ENCODE measurements at places on chromosomes 16 and 17. TPM values are rescaled to one million over a fixed set of nuclear protein-coding genes. Genes with fewer than 3 reads are reported as not detected.

DNA sequence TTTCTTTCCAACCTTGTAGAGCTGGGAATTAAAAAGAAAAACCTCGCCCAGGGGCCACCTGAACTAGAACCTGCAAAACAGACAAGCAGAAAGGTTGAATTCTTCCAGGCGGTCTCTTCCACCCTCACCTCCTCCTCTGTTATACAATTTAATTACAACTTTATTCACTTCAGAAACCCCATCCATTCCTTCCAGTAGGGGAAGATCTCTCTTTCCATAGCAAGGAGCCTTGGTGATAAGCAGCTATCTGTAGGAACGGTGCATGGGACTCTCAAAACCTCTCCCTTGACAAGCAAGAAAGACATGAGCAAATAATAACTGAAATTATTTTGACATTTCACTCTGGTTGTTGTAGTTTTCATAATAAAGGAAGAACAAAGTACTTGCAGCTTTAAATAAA is 176.0 kb downstream of the RBFOX1 start:
- no peak for DNase-seq

- DNase-seq = no peak
Measured at GRCh38 chr16:14364386-14365199, 265.5 kb downstream of the PARN start.

GRCh38 chr16:85988306-85988705 is 89.3 kb downstream of the IRF8 start:
- DNase-seq = peak; percentile 17

- no peak for DNase-seq
Measured at GRCh38 chr17:38746849-38747462, 1.2 kb downstream of the PCGF2 start.

DNA sequence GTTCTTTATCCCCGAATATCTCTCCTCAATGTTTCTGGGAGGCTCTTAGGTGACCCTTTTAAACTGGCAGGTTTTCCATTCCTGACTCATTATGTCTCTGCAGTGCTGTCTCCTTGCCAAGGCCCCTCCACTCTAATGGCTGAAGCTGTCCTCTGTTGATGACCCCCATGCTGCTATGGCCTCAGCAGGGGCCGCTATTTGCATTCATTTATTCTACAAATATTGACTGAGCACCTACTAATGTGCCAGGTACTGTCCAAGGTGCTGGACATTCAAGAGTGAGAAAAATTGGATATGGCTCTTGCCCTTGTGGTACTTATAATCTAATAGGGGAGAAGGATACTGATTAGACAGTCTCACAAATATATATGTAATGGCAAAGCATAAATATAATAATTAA is 55.4 kb downstream of the GP2 start:
- DNase-seq = no peak

- peak; percentile 80 for DNase-seq
Measured at GRCh38 chr17:17681744-17682292, 560 bp downstream of the RAI1 start.

- DNase-seq = no peak
Measured at GRCh38 chr16:85605051-85605911, 7.8 kb upstream of the GSE1 start.

- DNase-seq = no peak
Measured at GRCh38 chr16:23968176-23968575, 132.4 kb downstream of the PRKCB start.

GRCh38 chr16:30078744-30079143 is 3.0 kb downstream of the PPP4C start:
- DNase-seq = no peak

GRCh38 chr16:53944025-53944424 is 240.1 kb downstream of the FTO start:
- no peak for DNase-seq

GRCh38 chr17:81035521-81036196 is 708 bp downstream of the BAIAP2 start:
- DNase-seq = no peak

DNA sequence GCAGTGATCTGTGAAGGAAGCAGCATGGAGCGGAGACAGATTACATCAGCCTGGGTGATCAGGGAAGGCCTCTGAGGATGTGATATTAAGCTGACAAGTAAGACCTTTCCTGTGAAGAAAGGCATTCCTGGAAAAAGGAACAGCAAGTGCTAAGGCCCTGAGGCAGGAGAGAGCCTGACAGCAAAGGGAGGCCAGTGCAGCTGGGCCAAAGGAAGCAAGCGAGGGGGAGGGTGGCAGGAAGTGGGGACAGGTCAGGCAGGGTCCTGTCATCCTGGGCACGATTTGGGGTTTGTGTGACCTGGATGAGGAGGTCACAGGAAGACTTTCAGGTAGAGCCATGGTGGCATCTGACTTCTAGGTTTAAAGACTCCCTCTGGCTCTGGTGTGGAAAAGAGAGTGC is 12.3 kb downstream of the CPNE2 start:
- DNase-seq = no peak

DNA sequence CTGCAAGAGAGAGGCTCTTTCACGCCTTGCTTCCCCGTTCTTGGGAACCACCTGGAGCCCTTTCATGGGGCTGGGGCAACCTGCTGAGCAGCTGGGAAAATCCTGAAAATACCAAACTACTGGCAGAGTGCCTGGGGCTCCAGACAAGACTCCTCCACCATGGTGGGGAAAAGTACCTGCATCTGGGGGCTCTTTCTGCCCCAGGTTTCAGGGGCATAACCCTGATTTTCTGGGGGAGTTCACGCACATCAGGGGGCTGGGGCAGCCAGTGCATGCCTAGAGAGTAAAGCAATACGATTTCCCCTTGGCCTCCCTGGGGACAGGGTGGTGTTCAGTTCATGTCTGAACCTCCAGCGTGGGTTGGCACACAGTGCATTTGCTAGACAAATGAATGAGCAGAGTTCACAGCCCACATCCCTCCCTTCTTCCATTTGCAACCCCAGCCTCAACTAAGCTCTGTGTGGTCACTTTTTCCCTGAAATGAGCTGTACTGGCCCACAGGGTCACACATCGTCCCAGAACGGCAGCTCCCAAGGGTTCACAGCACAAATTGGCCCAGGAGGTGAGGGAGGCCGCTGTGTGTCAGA is 5.2 kb upstream of the CDC42EP4 start:
- DNase-seq = no peak

DNA sequence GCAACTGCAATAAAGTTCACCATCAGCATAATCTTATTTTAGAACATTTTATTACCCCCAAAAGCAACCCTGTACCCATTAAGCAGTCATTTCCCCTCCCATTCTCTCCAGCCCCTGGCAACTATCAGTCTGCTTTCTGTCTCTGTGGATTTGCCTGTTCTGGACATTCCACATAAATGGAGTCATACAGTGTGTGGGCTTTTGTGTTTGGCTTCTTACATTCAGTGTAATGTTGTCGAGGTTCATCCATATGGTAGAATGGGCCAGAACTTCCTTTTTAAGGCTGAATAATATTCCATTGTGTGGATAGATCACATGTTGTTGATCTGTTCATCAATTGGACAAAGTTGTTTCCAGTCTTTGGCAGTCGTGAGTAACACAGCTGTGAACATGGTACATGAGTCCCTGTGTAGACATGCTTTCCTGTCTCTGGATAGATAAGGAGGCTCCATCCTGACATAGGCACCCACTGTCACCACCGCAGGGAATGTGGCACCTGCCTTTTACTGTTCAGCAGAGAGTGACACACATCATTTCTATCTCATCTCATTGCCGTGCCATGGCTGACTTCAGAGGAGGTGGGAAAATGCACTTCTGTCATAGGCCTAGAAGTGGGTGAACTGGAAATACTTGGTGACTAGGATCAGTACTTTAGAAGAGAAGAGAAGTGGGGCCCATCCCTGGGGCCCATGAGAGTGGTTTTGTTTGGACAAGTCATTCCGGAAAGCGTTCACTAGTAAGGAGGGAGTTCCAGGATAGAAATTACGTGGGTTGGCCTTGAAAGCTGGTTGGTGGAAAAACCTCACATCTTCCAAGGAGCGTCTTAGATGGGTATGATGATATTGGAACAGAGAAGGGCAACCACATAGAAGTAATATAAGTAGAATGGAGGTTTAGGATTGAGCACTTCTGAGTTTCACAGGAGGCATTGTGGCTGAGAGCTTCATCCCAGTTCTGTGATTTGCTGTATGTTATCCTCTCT is 25.8 kb downstream of the EPN2 start:
- DNase-seq = peak; percentile 52

DNA sequence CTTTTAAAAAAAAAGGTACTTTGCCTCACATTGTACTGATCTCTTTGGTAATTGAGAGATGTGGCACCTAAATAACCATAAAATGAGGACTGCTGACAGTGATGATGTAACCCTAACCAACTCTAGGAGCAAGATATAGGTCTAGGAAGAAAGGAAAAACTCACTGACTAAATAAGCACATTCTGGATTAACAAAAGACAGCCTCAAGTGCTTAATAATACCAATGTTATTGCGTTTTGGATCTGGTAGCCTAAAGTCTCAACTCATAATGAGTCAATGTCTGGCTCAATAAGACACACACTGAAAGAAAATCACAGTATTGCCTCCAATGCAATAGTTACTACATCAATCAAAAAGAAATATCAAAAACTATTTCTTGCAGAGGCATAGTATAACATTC is 3.0 kb downstream of the ERN1 start:
- no peak for DNase-seq

GRCh38 chr17:17822189-17822588 is 14.6 kb downstream of the SREBF1 start:
- DNase-seq = peak; percentile 94

DNA sequence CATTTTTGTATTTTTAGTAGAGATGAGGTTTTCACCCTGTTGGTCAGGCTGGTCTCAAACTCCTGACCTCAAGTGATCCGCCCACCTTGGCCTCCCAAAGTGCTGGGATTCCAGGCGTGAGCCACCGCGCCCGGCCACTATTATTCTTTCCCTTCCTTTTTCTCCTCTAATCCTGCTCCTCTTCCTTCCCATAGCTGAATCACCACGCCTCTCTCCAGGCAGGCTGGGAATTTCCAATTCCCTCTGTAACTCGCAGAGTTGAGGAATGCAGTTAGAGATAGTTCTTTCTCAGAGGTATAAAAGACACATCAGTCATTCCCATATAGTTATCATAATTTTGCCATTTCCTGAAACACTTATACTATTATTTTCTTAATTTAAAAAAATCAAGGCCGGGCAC is 11.2 kb downstream of the METTL16 start:
- DNase-seq = no peak

- DNase-seq = no peak
Measured at GRCh38 chr16:11619327-11619851, 32.7 kb upstream of the LITAF start.

DNA sequence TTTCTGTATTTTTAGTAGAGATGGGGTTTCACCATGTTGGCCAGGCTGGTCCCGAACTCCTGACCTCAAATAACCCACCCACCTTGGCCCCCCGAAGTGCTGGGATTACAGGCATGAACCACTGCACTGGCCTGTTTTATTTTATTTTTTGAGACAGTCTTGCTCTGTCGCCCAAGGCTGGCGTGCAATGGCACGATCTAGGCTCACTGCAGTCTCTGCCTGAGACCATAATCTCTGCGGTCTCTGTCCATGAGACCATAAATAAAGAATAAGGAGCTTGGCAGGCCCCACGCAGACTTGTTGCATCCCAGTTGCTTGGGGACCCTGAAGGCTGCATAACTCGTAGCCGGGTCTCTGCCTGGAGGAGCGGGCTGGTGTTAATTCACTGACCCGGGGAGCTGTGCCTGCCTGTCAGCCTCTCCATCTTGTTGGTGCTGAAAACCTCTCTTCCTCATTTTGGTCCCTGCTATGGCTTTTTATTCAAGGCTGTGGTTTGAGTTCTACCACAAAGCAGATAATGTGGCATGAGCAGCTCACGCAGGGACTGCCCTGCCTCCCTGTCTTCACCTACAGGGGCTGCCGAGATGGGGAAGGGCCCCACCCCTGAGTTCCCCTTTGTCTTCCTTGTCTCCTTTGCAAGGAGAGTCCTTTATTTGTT is 82.1 kb downstream of the MSI2 start:
- DNase-seq = no peak

- no peak for DNase-seq
Measured at GRCh38 chr16:48948911-48949310, 332.7 kb downstream of the CBLN1 start.

- no peak for DNase-seq
Measured at GRCh38 chr16:74739275-74739674, 35.3 kb downstream of the FA2H start.

DNA sequence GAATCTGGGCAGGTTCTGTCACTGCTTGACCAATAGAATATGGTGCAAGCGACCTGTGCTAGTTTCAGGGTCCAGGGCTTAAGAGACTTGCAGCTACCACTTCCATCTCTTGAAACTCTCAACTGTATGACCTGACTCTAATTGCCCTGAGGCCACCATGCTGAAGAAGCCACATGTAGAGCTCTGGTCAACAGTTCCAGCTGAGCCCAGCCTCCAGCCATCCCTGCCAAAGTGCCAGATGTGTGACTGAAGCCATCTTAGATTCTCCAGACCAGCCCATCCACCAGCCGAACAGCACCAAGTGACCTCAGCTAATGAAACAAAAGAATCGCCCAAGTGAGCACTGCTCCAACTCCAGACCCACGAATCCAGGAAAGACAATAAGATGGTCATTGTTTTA is 3.4 kb upstream of the MT2A start:
- DNase-seq = no peak

- no peak for DNase-seq
Measured at GRCh38 chr17:12341328-12341727, 320.7 kb downstream of the MAP2K4 start.

DNA sequence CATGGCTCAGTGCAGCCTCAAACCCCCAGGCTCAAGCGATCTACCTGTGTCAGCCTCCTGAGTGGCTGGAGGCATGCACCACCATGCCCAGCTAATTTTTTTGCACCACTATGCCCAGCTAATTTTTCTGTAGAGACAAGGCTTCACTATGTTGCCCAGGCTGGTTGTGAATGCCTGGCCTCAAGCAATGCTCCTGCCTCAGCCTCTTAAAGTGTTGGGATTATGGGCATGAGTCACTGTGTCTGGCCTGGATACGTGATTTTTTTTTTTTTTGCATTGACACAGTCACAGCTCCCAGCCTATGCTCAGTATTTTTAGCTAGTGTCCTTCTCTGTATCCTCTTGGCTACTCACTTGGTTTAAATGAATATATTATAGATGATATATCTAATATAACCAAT is 377.0 kb upstream of the TNRC6C start:
- no peak for DNase-seq

DNA sequence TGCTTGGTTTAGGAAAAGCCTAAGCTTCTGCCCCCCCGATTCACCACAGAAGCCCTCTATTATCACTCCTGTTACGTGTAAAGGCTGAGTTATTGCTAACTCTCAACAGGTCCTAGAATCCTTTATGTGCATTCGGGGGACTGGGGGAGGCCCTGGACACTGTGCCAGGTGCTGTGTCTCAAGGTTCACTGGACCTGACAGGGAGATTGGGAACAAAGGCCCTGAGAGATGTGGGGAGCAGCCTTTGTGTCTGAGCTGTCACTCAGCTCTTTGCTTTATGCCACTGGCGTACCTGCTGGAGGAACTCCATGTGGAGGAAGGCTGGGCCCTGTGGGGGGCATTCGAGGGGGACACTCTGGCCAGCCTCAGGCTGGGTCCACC is 65.9 kb downstream of the METRNL start:
- peak; percentile 51 for DNase-seq

- no peak for DNase-seq
Measured at GRCh38 chr16:77509796-77510195, 75.0 kb upstream of the ADAMTS18 start.

Gene ASB16
- total RNA-seq = 0.82 TPM

Gene ACSM2A
- total RNA-seq = not detected

Gene KRTAP9-4
- total RNA-seq = not detected

Gene ZNF624
- total RNA-seq = 4.4 TPM

Gene KRTAP2-3
- total RNA-seq = not detected

Gene MGAT5B
- 0.71 TPM for total RNA-seq

Gene HSDL1
- total RNA-seq = 16.4 TPM

Gene TOB1
- 31.1 TPM for total RNA-seq
